ENCODE measurements at places on chromosomes 3 and 15.

- no peak for DNase-seq
Measured at GRCh38 chr3:127903611-127904375, 11.2 kb upstream of the KBTBD12 start.

- no peak for DNase-seq
Measured at GRCh38 chr15:51658664-51659063, 22.6 kb upstream of the SCG3 start.

GRCh38 chr3:185381320-185382058 lies 18.6 kb downstream of the MAP3K13 start:
- no peak for DNase-seq

DNA sequence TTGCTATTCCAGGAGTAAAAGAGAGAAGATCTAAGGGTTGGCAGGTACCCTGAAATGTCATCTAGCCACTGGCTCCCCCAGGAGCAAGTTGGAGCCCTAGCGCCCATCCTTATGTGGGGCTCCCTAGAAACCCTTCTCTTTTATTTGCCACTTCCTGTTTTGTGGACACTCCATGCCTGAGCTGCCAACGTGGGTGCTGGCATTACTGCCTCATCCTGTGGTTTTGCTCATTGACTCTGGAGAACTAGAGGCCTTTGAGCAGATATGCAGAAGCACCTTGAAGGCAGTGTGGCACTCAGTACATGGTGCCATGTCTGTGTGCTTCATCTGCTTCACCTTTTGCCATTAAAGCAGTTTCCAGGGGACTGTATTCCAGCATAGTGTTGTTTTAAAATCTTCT lies 8.1 kb downstream of the EDEM1 start:
- peak; percentile 62 for DNase-seq

DNA sequence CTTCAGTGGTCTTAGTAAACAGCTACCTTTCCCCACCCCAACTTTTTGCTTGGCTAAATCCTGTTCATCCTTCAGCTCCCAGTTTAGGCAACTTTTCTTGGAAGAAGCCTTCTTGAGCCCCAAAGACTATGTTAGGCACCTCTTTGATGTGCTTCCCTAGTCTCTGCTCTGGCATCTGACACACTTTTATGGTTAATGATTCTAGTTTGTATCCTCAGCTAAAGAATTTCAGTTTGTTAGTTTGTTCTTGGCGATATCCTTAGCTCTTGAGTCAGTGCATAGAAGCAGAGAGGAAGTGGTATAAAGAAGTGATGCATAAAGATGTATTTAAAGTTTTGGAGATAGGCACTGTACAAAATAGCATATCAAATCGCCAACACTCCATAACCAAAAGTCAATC lies 168.4 kb downstream of the WDR72 start:
- DNase-seq: no peak

- peak; percentile 47 for DNase-seq
Measured at GRCh38 chr15:74184582-74185091, 11.1 kb downstream of the ISLR start.

- no peak for DNase-seq
Measured at GRCh38 chr3:142973217-142974009, 9.9 kb upstream of the PAQR9 start.

GRCh38 chr3:153163756-153164550 lies 1.9 kb downstream of the RAP2B start:
- no peak for DNase-seq

DNA sequence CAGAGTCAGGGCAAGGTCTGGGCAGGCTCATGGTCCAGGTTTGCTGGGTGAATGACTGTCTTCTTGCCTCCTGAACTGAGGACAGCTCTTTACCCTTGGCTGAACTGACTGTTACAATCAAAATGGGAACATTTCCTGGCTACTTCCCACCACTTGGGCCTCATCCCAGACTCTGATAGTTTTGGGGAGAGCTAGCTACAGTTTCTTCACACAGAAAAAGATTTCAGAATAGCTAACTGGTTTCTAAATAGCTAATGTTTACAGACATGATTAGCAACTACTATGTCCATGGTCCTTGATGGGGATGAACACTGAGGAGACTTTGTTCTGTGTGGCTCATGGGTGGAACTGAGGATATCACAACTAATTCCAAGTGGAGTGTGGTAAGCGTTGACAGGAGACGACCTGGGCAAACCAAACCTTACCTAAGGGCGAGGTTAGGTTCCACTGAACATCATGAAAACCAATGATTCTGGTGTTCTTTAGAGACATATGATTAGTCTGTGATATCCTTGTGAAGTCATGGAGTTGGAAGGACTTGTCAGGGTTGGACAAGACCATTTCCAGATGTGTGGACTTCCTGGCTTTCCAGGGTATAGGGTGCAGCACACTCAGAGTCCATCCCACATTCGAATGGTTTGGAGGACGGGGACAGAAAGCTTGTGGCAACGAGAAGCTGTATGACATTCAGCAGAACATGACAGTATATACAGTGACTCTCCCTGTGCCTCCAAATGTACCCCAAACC lies 7.3 kb downstream of the ALPK3 start:
- no peak for DNase-seq

DNA sequence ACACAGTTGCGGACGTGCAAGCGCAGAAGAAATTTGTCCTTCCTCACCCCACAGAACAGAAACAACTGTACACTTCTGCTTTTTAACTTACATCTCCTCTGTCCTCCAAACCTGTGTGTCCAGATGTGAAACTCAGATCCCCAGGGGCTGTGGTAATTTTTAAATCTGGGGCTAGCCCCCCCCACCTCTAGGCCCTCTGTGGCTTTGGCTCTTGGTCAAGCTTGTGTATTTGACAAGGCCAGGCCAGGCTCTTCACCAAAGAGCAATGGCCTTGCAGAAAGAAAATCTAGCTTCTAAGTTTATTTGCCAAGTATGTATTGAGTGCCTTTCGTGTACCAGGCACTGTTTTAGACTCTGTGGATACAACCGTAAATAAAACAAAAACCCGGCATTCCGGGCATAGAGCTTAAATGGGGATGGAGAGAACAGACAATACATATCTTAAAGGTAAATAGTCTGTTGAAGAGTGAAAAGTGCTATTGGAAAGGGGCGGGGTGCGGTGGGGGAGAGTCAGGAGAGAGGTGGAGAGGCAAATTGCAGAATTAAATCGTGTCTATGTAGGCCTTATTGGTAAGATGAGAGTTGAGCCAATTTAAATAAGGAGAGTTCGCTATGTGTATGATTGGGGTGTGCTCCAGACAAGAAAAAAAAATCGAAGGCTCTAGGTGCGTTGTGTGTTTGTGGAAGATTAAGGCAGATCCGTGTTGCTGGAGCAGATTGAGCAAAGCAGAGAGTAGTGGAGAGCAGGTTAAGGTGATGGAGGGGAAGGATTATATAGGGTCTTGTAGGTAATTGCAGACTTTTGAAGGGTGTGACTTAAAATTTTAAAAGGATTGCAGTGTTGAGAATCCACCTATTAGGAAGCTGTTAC lies 781 bp upstream of the DPH6 start:
- no peak for DNase-seq

DNA sequence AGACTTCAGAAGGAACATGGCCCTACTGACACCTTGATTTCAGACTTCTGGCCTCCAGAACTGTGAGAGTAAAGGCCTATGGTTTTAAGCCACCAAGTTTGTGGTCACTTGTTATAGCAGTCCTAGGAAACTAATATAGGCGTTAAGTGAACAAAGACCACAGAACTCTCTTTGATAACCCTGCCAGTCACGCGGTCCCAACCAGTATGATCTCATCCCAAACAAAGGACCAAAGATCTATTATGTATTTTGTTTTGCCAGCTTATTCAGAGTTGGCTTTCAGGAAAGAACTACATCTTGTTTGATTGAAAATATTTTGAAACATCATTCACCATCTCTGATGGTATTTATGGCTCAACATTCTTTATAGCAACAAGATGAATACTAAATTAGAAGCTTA lies 294.4 kb upstream of the SLCO3A1 start:
- DNase-seq: no peak

GRCh38 chr3:102525624-102526023 lies 90.8 kb downstream of the ZPLD1 start:
- DNase-seq: no peak

DNA sequence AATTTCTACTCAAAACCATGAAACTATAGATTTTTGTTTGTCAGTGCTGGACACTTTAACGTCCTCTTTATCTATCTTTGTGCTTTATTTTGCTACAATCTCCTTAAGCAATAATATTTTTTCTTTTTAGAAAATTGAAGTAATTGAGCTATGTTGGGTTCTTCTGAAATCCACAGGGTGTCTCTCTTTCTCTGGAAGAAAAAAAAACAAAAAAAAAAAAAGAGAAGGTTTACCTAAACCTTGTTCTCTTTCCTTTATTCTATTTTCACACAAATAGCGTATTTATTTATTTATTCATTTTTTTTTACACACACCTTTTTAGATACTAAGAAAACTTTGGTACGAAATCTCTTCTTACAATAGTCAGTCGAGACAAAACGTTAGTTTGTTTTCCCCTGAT lies 601.0 kb downstream of the EDEM1 start:
- DNase-seq: no peak

DNA sequence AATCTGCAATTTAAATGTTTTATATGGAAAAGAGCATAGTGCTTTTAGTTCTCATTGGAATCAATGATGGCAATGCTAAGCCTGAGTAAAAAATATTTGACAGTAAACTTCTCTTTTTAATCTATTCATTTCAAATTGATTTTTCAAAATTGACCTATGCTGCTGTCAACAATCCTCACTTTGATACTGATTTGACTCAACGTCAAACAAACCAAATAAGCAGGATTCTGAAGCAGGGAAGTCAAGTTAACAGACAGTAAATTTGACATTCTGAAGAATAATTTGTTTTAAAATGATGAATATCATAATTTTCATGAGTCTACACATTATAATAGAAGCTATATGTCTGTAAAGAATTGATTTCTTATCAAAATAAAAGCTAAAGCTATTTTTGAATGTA lies 1053.1 kb downstream of the DIPK2A start:
- DNase-seq: no peak

DNA sequence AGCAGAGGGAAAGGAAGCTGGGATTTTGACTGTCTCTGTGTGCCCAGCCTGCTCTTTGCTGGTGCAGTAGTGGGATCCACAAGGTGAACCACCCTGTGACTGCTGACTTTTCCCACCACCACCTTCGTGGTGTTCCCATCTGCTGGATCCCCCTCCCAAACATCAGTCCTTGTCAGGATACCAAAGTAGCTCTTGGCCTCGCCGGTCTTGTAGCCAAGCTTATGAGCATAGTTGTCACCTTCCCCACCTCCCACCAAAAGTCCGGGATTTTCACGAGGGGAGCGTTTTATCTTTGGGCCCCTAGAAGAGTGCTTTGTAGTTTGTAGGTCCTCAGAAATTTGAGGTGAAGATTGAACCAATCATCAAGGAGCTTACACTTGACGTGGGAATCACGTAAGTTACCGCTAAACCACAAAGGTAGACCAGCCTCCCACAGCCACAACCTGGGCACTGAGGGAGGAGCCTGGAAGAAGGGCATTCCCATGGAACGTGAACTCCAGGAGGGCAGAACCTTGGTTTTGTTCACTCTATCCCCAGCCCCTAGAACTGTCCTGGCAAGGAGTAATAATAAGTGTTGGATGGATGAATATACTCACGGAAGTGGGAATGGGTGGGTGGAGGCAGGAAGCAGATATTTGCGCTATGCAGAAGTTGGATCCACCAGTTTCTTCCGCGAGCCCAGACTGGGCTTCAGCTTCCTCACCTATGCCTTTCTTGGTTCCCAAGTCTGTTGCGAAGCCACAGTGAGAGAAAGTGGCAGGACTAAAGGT lies 814 bp upstream of the TEX264 start:
- peak; percentile 39 for DNase-seq

DNA sequence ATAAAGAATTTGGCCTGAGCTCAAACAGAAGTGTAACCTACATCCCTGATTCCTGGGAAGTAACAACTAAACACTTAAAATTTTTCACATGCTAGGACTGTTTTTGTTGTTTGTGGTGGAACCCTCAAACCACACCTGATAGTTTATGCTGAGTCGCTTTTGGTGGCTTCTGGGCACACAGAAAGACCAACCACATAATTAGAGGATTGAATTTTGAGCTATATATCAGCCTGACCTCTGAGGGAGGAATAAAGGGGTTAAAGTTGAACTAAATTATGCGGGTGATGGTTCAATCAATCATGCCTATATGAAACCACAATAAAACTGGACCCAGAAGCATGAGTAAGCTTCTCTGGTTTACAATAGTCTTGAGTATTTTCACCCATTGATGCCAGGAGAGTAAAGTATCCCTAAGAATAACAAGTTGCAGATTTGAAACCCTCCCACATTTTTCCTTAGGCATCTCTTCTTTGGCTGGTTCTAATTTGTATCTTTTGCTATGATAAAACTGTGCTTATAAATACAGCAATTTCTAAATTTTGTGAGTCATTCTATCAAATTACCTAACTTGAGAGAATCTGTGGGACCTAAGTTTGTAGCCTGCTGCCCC lies 1304.5 kb upstream of the GBE1 start:
- no peak for DNase-seq

GRCh38 chr15:75061272-75061671 lies 37.9 kb downstream of the PPCDC start:
- no peak for DNase-seq

- no peak for DNase-seq
Measured at GRCh38 chr15:45670511-45670910, 35.7 kb downstream of the SQOR start.

- no peak for DNase-seq
Measured at GRCh38 chr3:129888771-129889170, 4.7 kb downstream of the TMCC1 start.

GRCh38 chr15:90221246-90221900 lies 12.4 kb downstream of the CIB1 start:
- DNase-seq: peak; percentile 63

DNA sequence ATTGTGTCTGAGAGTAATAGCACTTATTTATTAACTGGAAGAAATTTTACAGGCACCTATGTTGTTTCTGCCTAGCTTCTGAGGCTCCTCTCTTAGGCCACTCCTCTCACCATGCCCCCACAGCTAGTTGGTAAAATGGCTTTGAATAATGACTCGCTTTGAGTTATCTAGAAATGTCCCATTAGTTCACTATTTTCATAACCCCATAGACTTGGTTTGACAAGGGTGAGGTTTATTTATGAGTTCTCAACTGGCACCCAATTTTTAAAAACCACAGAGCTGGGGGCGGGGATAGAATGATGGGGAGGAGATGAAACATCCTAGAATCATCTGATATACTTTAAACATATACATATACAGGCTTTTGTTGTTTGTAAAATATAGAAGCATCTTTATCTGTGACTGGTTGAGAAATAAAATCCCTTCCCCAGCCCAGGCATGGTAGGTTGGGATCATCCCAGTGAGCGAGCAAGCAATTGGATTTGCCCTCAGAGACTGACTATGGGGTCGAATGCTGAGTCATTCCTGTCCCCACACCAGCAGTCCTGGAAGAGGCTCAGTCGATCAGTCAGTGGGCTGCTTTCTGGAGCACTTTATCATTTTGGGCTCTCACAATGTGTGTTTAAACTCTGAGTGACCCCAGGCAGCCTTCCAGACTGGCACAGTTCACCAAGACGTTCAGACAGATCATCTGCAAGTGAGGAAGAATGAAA lies 60.2 kb upstream of the TSEN2 start:
- peak; percentile 58 for DNase-seq

- no peak for DNase-seq
Measured at GRCh38 chr3:123949641-123950040, 11.4 kb downstream of the CCDC14 start.

- DNase-seq: no peak
Measured at GRCh38 chr3:15539066-15539465, 17.6 kb upstream of the COLQ start.
